ENCODE measurements at places on chromosomes 13 and 19.

DNA sequence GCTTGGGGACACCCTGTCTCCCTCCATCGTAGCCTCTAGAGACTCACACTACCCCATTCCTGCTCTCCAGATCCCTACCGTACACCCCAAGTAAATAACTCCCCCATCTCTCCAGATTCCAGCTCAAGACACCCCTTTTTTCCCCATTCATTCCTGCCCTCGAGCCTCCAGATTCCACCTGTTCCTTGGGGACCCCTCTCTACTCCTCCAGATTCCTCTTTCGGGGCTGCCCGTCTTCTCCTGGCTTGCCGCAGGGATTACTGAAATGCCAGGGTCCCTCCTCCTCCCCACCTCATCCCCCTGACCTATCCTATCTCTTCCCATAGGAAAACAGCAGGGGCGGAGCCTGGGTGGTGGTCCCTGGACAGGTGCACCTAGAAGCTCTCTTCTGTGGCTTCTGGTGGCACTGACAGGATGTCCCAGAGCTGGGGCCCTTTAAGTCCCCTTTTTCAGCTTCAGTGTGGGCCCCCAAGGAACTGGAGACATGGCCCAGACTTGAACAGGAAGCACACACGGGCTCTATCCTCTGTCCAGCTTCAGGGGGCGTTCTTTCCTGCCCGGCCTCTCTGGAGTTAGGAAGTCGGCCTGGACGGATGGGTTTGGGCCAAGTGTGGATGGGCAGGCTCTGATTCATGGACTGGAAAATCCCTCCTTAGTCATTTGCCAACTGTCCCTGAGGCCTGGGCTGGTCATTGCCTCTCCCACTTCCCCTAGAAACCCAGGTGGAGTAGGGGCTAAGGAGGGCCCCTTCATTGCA, 1.2 kb downstream of the ZSWIM4 start:
- DNase-seq, result no peak

DNA sequence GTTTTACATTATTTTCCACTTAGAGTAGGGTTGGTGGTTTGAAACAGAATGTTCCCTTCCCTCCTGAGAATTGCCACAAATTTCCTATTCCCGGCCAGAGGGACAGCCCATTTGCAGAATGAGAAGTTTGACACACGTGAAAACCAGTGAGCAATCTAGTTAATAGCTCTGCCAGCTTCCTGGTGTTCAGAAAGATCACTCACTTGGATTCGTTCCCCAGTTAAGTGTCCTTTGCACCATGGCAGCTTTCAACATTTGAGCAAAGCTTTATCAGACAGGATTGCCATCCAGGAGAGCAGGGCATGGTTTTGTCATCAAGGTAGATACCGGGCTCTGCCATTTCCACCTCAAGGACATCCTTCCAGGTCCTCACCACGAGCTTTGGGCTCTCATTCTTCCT, 28.2 kb downstream of the RASL11A start:
- no peak for DNase-seq

- DNase-seq, result no peak
Observed at GRCh38 chr13:106034201-106034600, 501.3 kb downstream of the EFNB2 start.

GRCh38 chr13:41854758-41855157, 106.2 kb downstream of the VWA8 start:
- DNase-seq, result no peak

DNA sequence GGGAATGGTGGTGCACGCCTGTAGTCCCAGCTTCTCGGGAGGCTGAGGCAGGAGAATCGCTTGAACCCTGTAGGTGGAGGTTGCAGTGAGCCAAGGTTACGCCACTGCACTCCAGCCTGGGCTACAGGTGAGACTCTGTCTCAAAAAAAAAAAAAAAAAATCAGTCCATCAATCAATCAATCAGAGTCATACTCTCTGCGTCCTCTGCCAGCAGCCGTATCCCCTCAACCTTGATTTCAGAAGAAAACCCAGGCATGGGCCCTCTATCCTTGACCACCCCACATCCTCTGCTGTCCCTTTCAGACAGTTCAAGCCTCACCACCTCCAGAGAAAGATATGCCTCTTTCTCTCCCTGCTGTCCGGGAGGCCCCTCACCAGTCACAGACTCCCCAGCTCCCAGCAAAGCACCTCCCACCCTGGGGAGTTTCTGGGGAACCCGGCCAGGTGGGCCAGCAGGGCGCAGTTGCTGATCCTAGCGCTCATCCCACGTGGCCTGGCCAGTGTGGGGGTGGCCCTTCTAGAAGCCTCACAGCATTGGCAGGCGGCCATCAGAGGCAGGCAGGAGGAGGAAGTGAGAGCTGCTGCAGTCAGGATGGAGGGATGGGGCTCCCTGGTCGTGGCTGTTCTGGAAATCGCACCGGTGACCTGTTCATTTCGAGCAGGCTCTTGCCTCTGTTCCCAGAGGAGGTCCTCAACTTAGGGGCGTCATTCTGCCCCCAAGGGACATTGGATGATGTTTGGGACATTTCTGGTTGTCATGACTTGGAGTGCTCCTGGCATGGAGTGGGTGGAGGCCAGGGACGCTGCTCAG, 10.2 kb upstream of the JSRP1 start:
- DNase-seq, result no peak

GRCh38 chr19:29677001-29677817, 11.9 kb downstream of the PLEKHF1 start:
- DNase-seq, result no peak

- no peak for DNase-seq
Observed at GRCh38 chr13:33228648-33229445, 56.7 kb downstream of the STARD13 start.

GRCh38 chr19:31633014-31633413, 283.8 kb upstream of the TSHZ3 start:
- no peak for DNase-seq

GRCh38 chr19:47494729-47495128, 10.7 kb upstream of the KPTN start:
- no peak for DNase-seq

DNA sequence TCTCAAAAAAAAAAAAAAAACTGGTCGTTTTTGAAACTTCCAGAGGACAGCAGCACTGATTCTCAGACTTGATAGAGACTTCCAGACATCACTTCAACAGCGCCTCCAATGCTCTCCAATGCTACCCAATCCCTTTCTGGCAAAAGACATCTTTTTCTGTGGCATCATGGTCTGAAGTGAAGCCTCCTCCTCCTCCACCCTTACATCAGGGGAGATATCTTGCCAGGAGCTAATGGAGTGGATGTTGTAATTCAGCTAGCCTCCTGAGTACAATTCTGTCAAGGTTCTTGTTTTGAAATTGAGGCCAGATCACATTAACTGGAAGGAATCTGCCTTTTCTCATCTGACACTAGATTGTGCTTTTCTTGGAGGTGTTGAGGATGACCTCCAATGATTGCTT, 24.2 kb downstream of the FXYD5 start:
- no peak for DNase-seq

- no peak for DNase-seq
Observed at GRCh38 chr19:54470991-54471782, 1.9 kb downstream of the CDC42EP5 start.

DNA sequence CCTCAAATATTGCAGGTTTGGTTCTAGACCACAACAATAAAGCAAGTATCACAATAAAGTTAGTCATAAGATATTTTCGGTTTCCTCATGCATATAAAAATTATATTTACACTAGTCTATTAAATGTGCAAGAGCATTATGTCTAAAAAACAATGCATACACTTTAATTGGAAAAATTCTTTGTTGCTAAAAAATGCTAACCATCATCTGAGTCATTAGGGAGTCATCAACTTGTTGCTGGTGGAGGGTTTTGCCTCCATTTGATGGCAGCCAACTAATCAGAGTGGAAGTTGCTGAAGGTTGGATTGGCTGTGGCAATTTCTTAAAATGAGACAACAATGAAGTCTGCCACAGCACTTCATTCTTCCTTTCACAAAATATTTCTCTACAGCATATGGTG, 422.3 kb upstream of the GPC6 start:
- DNase-seq, result no peak

- no peak for DNase-seq
Observed at GRCh38 chr13:76533251-76533650, 353.0 kb downstream of the KCTD12 start.

DNA sequence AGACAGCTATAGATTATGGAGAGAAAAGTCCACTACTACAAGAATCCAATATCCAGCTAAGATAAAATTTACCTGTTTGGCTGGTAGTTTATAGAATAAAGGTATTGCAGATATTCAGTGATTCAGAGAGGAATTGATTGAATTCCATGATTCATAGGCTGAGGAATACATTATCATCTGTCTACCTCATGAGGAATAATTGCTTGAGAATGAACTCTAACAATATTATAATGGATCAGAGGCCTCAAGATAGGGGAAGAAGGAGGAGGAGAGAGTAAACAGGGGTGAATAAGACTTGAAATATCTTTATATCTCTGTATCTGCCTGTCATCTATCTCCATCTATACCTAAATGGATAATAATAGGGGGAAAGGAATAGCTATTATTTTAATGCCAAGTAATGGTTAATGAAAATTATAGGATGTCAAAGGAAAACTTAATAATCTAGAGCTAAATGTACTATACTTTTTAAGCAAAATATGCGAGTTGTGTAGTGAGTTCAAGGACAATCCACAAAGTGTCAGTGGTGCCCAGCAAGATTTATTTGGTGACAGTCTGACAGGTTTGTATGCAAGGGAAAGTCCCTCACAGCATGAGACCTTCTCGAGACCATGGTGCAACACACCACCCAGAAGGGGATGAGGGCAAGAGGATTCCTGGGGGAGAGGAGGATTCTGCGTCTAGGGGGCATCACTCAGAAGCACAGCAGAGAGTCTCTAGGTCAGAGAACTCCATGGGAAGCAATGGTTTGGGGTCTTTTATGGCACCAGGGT, 224.5 kb downstream of the GPC5 start:
- no peak for DNase-seq

- DNase-seq, result no peak
Observed at GRCh38 chr19:15517778-15518177, 9.5 kb downstream of the CYP4F22 start.

GRCh38 chr13:56906909-56907308, 233.8 kb upstream of the PRR20A start:
- no peak for DNase-seq

DNA sequence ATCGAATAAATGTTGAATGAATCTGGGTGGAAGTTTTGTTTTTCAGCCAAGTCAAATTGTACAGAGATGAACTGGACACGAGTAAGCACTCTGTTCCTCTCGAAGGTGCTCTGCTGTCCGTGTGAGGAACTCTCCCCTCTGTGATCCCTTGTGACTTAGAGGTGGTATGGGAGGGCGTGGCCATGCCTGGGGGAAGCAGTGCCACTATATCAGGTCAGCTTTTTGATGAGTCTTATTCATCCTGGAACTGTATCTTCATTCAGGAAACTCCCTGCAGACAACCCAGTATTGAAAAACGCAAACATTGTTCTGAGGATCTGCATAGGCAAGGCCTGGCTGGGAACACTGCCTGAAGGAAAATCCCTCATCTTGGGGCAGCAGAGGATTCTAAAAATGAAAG, 45.7 kb upstream of the FLT1 start:
- DNase-seq, result no peak

- no peak for DNase-seq
Observed at GRCh38 chr19:50328224-50328872, 829 bp downstream of the KCNC3 start.

DNA sequence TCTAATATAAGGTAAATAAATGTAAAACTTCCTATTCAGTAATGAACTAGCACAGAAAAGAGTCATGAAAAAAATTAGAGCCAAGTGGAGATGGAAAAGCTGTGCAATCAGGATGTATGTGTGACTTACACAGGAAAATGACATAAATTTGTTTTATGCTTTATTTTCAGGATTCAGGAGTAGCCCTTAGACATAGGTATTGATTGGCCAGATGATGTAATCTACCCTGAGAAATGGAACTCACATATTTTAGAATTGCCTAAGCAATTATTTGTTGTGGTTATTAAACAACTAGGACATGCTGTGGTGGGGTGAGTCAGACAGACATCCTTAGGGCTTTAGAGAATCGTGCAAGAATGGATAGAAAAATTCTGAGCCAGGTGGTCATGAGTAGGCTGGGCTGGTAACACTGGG, 110.6 kb downstream of the PCDH9 start:
- no peak for DNase-seq

DNA sequence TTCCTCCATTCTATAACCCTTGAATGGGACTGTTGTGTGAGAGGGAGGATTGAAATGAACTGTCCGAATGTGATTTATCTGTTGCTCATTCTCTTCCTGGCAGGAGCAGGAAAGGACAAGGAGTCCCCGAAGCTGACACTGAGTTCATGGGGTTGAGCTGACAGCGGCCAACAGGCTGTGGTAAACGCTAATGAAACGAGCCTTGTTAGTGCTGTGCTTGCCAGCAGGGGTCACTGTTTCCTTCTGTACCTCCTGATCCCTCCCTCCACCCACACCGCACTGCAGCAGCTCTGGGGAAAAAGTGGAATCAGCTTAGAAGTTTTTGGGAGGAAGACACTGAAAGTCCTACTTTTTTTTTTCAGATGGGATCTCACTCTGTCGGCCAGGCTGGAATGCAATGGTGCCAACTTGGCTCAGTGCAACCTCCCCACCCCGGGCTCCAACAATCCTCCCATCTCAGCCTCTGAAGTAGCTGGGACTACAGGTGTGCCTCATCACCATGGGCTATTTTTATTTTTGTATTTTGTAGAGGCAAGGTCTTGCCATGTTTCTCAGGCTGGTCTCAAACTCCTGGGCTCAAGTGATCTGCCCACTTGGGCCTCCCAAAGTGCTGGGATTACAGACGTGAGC, 6.7 kb upstream of the ZNF761 start:
- DNase-seq, result peak; percentile 53

DNA sequence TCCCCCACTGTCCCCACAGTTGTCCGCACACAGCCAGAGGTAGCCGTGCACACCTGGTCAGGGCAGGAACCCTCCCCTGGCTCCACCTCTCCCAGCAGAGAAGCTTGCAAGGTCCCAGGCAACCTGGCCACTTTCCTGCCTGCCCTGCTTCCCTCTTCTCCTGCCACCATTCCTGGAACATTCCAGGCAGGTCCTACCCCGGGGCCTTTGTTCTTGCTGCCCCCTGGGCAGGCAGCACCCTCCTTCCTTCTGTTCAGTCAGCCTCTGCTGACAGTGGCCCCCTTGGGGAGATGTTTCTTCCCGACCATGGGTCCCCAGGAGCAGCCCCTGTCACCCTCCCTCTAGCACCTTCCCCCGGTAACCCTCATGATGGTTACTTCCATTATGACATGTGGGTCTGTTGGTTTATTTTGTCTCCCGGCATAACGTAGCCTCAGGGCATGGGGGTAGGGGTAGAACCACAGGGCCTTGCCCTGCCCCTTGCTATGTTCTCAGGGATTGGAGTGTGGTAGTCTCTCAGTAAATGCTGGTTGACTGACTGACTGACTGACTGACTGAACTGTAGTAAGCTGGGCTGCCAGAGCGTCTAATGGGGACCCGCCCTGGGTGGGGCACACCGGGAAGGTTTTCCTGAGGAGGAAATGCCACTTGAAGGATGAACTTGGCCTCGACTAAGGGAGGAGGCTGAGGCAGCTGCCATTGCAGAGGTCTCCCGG, 10.8 kb downstream of the PAK4 start:
- DNase-seq, result no peak

Data from stimulated activated CD4-positive, alpha-beta T cell treated with anti-CD3 and anti-CD28 coated beads, Interleukin-1b, Interleukin-23, amount 100 ng/mL, for 4 hours (primary cell).